Progenitor cell of endocrine pancreas (in vitro differentiated cells): ENCODE measurements at places on chromosomes 6 and 20. TPM values are rescaled to one million over a fixed set of nuclear protein-coding genes. Genes with fewer than 3 reads are reported as not detected.
A peak's percentile ranks its signal among the peaks of the same experiment; 100 is the strongest.

JPH2 gene
- 0.12 and 0.24 TPM in 2 replicates for total RNA-seq

PSORS1C2 gene
- total RNA-seq = not detected in 2 replicates

DNA sequence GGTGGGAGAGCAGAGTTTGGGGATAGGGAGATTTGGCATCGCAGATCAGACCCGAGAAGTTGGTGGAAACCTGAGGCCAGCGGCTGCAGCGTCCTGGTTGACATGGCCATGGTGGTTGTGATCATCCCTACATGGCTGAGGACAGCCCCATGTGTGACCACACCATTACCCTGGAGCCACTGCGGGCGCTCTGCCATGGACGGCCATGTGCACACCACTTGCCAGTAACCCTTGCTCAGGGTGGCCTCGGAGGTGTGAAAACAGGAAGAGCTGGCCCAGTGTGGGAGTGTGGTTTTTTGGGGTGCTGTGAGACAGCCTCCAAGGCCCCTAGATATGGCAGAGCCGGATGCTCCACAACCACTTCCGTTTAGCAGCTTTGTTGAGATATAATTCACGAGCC is 64.4 kb downstream of the TMEM242 start:
- DNase-seq = no peak
- H3K36me3 ChIP-seq = no peaks in the 10 kb centered on the region
- no peak overlapping the region for H3K27ac ChIP-seq
- H3K4me1 ChIP-seq = no peaks in the 10 kb centered on the region

DNA sequence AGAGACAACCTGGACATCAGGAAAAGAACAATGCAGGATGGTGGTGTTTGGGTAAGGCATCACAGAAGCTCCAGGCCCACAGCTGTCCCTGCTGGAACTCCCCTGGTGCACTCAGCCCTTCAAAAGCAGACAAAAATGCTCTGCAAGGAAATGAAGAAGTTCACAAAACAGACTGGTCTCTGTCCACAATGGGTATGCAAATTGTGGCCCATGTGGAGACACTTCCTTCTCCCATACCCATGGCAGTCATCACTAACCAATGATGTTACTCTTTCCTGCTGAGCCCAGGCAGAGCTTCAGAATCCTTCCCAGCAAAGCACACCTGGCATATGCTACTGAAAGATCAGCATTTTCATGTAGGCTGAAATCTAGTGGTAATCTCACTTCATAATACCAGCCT is 42.6 kb upstream of the PXDC1 start:
- no peaks in the 10 kb centered on the region for H3K36me3 ChIP-seq
- peaks cover 21% of the 10 kb centered on the region for H3K4me1 ChIP-seq
- H3K4me3 ChIP-seq = no peak overlapping the region

DNA sequence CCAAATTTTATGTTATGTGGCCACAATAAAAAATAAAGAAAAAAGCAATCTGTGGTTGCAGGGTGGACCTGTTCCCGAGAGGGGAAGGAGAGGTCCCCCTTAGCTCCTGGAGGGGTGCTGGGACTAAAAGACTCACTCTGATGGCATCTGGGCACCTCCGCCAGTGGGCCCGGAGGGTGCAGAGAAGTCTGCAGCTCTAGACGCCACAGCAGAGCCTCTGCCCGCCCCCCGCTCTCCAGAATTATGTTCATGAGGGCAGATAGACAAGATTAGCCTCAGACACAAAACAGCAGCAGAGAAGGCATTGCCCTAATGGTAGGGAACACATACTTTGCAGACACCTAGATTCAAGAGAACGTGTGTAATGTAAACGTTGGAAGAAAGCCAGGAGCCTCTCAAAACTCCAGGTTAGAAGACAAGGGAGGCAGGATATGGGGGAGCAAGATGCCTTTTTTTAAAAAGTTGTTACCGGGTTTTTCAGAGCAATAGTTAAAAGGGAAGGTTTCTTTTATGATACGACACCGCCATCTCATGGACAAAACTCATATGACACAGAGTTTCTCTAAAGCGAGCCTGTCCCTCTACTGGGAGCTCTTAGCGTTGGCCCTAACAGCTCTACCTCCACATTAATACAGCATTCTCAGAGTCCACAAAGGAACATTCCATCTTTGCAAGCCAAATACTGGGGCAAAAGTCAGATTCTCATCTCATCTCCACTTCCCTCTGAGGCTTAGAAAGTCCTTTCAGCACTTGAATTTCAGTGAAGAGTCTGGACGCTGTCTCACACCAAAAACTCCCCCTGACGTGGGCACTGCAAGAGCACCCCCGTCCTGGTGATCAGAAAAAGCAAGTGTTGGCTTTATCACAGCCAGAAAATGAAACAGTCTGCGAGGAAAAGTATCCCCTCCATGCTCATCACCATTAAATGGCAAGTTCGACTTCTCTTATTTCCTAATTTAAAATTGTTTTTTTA is 47.2 kb downstream of the FOXF2 start:
- no peak overlapping the region for H3K27ac ChIP-seq
- peak; percentile 54 for DNase-seq
- H3K36me3 ChIP-seq = no peaks in the 10 kb centered on the region

PRIM2 gene
- 26.2 and 27.7 TPM in 2 replicates for total RNA-seq

TSBP1 gene
- not detected in 2 replicates for total RNA-seq

- no peaks in the 10 kb centered on the region for H3K36me3 ChIP-seq
- DNase-seq = no peak
- H3K27me3 ChIP-seq = peaks cover 3% of the 10 kb centered on the region
- H3K27ac ChIP-seq = no peak overlapping the region
- H3K4me1 ChIP-seq = peaks cover 5% of the 10 kb centered on the region
Observed at GRCh38 chr6:146381486-146381885, 162.1 kb upstream of the RAB32 start.

- H3K4me1 ChIP-seq = no peaks in the 10 kb centered on the region
- H3K4me3 ChIP-seq = no peak overlapping the region
- no peak for DNase-seq
- H3K27me3 ChIP-seq = peaks cover 5% of the 10 kb centered on the region
Observed at GRCh38 chr20:20353576-20353975, 14.3 kb upstream of the INSM1 start.

THEMIS gene
- not detected in 2 replicates for total RNA-seq

GRCh38 chr6:27140999-27141528 is 106.4 kb upstream of the PRSS16 start:
- H3K36me3 ChIP-seq = no peaks in the 10 kb centered on the region
- H3K4me1 ChIP-seq = peaks cover 31% of the 10 kb centered on the region
- H3K4me3 ChIP-seq = peak overlapping the region; percentile 95
- no peaks in the 10 kb centered on the region for H3K27me3 ChIP-seq
- H3K27ac ChIP-seq = peak overlapping the region; percentile 69
- DNase-seq = no peak

DNA sequence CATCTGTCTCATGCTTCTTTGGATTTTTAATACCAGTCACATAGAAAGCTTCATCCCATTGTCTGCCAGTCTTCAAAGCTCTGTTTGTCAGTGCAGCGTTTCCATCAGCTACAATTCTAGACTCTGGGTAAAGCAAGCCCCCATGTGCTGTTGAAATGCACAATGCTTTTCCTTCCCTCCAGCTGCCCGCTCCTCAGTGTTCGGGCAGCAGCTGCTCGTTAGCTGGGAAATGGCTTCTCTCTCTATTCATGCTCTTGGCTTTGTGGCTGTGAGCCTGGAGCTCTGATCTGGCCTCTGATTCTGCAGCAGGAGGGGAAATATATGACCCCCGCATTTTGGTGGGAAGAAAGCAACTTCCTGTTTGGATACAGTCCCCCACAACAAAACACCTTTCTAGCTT is 213.0 kb upstream of the CDYL start:
- no peaks in the 10 kb centered on the region for H3K36me3 ChIP-seq
- H3K4me3 ChIP-seq = no peak overlapping the region
- no peak for DNase-seq
